ENCODE measurements at places on chromosomes 6 and 20.

DNA sequence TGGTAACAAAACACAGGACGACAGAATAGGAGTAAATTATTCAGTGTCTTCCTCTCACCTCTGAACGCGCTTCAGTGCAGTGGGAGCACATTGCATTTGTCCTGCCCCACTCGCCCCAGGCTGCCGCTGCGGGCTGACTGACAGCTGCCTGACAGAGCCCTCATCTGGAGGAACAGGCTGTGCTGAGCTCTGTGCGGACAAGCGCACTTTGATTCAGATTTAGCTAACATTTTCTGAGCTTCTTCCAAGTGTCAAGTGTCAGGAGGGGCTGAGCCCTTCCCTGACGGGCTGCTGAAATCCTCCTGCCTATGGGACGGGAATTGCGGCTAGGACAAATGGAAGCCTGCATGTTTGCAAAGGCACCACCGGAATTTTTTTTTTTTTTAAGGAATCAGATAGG is 383.0 kb upstream of the CDH4 start:
- DNase-seq = no peak

- no peak for DNase-seq
Measured at GRCh38 chr20:16352321-16352720, 220.9 kb downstream of the KIF16B start.

- no peak for DNase-seq
Measured at GRCh38 chr6:134379076-134379475, 61.2 kb upstream of the SGK1 start.

GRCh38 chr6:10073341-10073740 is 341.5 kb downstream of the TFAP2A start:
- no peak for DNase-seq

GRCh38 chr20:56636716-56637115 is 7.6 kb downstream of the TFAP2C start:
- no peak for DNase-seq

DNA sequence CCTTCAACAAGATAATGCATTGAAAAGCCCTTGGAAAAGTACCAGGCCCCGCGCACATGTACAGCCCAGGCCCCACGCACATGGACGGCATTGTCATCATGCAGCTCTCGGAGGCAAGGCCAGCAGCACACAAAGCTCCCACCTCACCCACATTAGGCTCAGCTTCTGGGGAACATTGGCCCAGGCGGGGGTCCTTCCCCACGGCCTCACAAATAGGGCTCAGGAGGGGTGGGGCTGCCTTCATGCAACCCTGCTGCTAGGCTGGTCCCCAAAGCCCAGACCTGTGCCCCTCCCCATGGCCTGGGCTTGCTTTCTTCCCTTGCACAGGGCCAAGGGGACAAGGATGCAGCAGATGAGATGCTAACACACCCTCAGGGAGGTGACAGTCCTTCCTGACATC is 26.7 kb downstream of the NPEPL1 start:
- DNase-seq = no peak

GRCh38 chr6:143880412-143880811 is 16.1 kb downstream of the ZC2HC1B start:
- DNase-seq = no peak

DNA sequence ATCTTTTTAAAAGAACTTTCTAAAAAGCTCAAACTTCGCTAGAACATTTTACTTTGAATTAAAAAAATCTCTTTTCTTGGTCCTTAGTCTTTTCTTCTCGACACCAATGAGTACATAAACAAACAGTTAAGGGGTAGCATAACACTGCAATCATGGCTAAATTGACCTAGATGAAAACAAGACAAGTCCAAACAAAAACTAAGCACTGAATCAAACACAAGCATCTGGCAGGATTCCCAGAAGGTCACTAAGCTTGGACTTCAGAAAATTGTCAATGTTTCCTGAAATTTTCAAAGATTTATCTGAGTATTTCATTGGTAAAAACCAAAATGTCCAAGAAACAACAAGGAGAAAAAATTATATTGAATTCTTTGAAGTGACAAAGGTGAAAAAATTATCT is 5.0 kb downstream of the COL21A1 start:
- DNase-seq = no peak

DNA sequence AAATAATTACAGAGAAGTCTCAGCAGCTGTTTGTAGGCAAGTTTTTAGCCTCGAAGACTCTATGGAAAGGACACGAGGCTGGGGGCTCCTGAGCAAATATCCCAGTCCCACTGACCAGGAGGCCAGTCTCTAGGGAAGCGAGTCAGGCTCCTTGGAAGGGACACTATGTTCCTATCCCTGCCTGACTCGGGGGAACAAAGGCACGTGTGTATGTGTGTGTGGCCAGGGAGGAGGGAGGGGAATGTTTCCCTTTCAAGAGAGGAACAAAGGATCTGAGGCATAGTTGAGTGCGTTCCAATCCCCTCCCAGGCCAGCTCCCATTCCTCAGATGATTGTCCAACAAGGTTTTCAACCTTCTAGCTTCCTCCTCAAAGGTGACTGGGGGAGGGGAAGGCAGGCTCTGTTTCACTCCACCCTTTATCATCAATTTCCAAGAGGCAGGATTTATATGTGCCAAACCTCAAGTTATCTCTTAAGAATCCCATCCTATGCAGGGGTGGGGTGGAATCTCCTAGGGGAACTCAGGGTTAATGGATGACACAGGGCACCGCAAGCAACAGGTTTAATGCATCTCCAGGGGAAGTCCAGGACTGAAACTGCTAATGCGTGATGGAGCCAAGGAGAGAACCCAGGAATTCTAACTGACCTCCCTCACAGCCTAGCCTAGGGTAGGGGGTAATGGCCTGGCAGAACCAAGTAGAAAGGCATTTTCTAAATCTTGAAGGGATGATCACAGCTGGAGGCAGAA is 9.9 kb downstream of the BCL2L1 start:
- DNase-seq = no peak

DNA sequence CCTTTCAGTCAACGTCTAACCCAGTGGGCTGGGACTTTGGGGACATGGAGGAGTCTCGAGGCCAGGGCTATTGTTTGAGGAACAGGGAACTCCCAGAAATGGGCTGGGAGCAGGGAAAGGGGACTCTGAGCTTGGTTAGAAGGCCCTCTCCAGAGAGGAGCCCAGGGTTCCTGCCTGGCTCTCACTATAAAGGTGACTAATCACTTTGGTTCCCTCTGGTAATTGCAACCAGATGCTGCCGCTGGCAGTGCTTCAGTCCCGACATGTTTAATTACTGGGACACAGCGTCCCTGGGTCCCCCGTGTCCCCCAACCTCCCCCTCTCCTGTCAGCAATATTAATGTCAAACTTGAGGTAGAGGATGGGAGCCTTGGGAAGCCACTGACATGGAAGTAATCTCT is 5.0 kb upstream of the GDF5 start:
- no peak for DNase-seq

DNA sequence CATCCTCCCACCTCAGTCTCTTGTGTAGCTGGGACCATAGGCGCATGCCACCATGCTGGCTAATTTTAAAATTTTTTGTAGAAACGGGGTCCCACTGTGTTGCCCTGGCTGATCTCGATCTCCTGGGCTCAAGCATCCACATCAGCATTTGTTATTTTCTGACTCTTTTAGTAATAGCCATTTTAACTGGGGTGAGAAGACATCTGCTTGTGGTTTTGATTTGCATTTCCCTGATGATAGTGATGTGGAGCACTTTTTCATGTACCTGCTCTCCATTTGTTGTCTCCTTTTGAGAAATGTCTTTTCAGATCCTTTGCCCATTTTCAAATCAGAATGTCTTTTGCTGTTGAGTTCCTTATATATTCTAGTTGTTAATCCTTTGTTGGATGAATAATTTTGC is 22.2 kb upstream of the TULP4 start:
- no peak for DNase-seq

GRCh38 chr6:130985115-130985514 is 77.9 kb downstream of the EPB41L2 start:
- no peak for DNase-seq

DNA sequence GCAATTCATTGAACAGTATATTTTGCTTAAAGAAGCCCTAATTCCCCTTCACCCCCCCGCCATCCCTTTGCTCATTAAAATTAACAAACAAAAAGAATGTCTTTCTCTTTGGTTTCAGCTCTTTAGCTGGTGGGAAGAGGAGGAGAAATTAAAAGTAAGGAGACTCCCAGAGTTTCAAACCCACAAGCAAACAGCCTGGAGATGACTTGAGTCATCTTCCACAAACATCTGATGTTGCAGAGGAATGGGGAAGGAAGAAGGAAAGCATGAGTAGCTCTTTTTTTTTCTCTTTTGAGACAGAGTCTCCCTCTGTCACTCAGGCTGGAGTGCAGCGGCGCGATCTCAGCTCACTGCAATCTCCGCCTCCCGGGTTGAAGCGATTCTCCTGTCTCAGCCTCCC is 189.6 kb downstream of the ADAT2 start:
- no peak for DNase-seq

GRCh38 chr20:3243718-3244358 is 4.8 kb upstream of the SLC4A11 start:
- no peak for DNase-seq

DNA sequence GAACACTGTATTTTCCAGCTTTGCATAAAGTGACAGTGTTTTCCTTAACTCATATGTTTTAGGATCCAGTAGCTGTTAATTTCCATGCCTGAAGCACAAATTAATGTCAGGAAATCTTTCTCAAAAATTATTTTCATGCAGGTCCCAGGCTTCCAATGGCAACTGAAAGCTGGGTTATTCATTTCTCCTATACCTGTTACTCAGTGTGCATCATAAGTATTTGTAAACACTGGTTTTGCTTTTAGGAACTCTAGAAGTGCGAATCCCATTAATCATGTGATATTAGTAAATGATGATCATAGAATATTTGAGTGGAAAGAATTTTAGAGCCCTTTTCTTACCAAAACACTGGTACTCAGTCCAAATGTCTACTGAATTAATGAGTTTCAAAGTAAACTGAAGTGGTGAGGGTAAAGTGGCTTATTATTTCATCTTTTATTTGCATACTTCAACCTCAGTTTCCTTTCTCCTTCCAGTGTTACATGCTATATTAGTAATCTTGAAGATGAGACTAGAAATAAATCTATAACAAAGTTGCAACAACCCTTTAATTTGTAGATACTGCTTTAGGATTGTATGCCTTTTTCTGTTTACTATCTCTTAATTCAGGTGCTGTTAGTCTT is 124.0 kb downstream of the ZFAND3 start:
- DNase-seq = no peak

- no peak for DNase-seq
Measured at GRCh38 chr20:12976720-12977309, 32.0 kb upstream of the SPTLC3 start.

DNA sequence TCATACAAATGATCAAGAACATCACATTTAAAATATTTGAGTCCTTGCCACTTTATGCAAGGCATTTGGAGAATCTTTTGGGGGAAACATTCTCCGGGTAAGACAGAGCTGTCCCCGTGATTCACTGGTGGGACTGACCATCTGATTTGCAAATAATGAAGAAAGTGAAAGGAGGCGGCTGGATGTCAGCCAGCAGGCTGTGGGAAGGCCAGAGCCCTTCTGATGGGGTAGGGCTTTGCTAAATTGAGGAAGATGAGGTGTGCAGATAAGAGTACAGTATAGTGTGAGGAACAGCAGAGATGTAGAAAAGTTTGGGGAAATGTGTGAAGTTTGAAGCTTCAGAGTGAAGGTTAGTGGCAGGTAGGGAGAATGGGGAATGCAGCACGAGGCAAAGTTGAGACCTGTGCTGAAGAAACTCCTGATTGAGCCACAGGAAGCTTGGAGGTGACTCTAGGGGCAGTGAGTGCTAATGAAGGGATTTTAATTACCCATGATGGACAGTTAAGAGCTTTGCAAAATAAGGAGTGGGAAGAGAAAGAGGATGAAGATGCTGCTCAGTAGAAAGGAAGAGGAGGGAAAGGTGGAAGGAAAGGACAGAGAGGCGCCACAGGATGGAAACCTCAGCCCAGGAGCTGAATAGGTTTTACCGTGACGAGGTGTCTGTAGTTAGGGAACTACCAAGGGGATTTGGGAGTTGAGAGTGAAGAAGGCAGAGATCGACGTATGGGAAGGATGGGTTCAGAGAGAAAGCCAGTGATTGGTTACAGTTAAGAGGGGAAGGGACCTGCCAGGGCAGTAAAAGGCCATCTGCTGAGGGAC is 68.7 kb downstream of the SNX9 start:
- no peak for DNase-seq
